ENCODE measurements at places on chromosomes 16 and 17.

- DNase-seq, result no peak
These were observed 46.5 kb downstream of the ABAT start for GRCh38 chr16:8720967-8721308.

- DNase-seq, result no peak
These were observed 148.9 kb downstream of the ITFG1 start for GRCh38 chr16:47311738-47312505.

- no peak for DNase-seq
These were observed 30.5 kb downstream of the ITGAE start for GRCh38 chr17:3770466-3770865.

DNA sequence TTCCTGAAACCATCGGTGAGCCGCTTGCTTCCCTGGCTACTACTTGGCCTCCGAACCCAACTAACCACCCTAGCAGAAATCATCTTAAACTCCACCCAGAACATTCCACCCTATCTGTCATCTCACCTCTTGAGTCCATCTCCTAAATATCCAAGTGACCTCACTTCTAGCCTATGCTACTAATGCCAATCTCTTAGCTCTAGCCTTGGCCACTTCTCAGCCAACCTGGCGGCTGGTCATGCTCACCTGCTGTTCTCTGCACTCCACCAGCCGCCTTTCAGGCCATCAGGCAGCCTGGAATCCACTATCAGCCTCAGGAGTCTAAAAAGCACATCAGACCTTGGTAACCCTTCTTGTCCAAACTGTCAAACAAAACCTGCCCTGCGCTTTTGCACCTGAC is 11.9 kb upstream of the CYTH1 start:
- no peak for DNase-seq

DNA sequence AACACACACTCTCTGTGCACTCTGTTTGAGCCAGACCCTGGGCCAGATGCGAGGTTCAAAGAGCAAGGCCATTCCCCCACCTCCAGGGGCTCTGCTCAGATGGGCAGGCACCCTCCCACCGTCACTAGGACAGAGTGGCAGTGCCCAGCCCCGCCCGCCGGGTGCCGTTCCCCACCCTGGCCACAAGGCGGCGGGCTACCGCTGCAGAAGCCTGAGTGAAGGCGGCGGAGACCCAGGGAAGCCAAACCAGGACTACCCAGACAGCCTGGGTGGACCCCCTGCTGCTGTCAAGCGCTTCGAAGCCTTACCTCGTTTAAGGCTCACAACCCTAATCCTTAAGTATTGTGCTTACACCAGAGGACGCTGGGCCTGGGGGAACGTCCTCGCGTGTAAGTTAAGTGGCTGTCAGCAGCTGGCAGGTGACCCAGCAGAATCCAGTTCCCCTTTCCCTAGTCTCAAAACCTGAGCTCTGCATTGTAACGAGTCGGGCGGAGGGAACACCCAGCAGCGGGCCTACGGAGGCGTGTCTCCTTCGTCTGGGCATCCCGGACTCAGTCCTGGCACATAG is 4.5 kb downstream of the ARHGAP27 start:
- peak; percentile 82 for DNase-seq

GRCh38 chr17:30366536-30366935 is 12.2 kb upstream of the CPD start:
- DNase-seq, result no peak

GRCh38 chr17:12866244-12866643 is 76.9 kb downstream of the ARHGAP44 start:
- no peak for DNase-seq

- DNase-seq, result peak; percentile 55
These were observed 89.9 kb downstream of the IRF8 start for GRCh38 chr16:85988723-85989313.

DNA sequence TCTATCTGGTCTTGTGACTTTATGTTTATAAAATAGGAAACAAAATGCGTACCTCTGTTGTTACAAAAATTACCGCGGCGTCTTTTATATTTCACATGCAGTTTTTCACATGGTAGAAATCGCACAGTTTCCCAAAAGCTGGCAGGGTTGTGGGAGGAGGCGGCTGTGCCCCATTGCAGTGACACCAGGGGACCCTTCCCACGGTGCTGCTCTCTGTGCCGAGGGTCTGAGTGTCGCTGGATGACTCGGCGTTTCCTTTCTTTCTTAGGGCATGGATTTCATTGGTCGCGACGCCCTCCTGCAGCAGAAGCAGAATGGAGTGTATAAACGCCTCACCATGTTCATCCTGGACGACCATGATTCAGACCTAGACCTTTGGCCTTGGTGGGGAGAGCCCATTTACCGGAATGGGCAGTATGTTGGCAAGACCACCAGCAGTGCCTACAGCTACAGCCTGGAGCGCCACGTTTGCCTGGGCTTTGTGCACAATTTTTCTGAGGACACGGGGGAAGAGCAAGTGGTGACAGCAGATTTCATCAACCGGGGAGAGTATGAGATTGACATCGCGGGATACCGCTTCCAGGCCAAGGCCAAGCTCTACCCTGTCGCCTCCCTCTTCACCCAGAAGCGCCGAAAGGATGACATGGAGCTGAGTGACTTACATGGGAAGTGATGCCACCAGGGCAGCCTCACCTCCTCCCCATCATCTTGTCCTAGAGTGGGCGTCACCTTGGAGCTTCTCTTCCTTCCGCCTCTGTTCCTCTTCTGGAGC is 17.2 kb upstream of the CLEC18C start:
- DNase-seq, result no peak

- DNase-seq, result no peak
These were observed 65.7 kb downstream of the PARN start for GRCh38 chr16:14564323-14564722.

DNA sequence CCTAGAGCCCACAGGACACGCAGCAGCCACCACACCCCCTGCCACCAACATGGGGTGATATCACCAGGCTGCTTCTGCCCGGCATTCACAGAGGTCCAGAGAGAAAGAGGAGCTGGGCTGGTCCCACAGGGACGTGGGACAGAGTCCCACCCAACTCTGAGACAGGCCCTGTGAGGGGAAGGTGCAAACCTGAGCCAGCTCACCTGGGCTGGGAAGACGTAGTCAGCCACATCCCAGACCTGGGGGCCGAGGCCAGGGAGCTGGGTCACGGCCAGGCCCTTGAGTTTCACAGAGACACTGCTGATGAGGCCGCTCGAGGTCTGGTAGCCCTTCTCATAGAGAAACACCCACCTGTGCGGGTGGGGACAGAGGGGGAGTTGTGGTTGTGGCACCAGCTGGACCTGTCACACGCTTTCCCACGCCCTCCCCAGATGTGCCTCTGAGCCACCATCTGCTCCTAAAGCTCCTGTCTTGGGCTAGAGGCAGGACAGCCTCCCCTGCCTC is 11.2 kb downstream of the P2RX1 start:
- DNase-seq, result no peak

- DNase-seq, result peak; percentile 7
These were observed 14.7 kb downstream of the TMEM11 start for GRCh38 chr17:21199311-21199710.

GRCh38 chr16:65235339-65236177 is 113.7 kb upstream of the CDH11 start:
- no peak for DNase-seq

DNA sequence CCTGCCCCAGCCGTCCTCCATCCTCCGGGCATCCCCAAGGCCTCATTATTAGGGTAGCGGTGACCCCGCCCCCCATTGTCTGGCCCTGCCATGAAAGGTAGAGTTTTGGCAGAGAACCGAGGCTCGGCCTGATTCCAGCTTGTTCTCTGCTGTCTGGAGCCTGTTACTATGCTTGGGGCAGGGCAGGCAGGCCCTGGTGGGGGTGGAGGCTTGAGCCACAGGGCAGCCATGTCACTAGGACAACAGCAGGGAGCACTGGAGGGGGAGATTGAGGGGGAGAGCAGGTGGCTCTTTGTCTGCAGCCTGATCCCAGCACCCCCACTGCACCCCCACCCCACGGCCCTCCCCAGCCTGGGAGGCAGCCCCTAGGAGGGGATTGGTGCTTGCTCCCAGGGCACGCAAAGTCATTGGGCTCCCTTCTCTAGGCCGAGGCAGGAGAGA is 15.4 kb downstream of the RHBDL3 start:
- DNase-seq, result no peak

All from activated CD4-positive, alpha-beta T cell treated with anti-CD3 and anti-CD28 coated beads, Interleukin-10, Interleukin-2, amounts not matched to agents 100 ng/mL and 50 ng/mL, durations not matched to agents 16 hours and 8 hours (primary cell).